Coronary artery (tissue), 2 donors: ENCODE measurements at places on chromosomes 12 and 14.

- DNase-seq = no peak
Measured at GRCh38 chr12:42485823-42486222, 103.7 kb downstream of the PRICKLE1 start.

DNA sequence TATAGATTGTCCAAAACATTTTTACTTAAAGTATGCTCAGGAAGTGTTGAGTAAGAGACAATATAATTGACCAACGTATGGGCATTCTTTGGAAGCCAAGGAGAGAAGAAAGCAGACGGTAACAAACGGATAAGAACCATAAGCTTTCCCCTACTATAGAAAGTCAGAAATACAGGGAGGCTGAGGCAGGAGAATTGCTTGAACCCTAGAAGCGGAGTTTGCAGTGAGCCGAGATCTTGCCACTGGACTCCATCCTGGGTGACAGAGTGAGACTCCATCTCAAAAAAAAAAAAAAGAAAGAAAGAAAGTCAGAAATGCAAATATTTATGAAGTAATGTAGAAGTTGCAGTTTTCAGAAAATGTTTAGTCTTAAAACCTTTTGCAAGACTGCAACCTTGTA is 51.2 kb upstream of the PCED1B start:
- no peak for DNase-seq

DNA sequence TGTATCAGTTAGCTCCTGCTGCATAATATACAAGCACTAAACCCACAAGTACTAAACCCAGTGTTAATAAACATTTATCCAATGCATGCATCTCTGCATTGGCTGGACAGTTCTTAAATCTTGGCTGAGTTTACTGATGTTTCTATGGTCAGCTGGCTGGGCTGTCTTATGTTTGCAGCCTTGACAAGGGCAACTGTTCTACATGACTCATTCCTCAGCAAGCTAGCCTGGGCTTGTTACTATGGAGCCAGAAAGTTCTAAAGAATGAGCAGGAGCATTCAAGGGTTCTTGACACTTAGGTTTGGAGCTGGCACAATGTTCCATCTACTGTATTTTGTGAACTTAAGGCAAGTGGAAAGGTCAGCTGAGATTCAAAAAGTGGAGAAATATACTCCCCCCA is 199.1 kb downstream of the GLT1D1 start:
- DNase-seq = no peak

DNA sequence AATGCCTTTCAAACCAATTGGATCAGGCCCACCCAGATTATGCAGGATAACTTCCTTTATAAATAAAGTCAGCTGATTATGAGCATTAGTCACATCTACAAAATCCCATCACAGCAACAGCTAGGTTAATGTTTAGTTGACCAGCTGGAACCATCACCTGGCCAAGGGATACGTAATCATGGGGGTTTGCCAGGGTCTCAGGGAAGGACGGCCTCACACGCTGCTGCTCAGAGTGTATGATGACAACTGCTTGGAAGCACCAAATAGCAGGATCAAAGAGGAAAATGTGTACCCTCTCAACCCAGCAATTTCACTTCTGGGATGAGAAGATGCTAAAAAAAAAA is 162.6 kb downstream of the SLC15A4 start:
- no peak for DNase-seq

GRCh38 chr12:107903341-107904061 is 129.0 kb downstream of the ASCL4 start:
- DNase-seq = no peak

DNA sequence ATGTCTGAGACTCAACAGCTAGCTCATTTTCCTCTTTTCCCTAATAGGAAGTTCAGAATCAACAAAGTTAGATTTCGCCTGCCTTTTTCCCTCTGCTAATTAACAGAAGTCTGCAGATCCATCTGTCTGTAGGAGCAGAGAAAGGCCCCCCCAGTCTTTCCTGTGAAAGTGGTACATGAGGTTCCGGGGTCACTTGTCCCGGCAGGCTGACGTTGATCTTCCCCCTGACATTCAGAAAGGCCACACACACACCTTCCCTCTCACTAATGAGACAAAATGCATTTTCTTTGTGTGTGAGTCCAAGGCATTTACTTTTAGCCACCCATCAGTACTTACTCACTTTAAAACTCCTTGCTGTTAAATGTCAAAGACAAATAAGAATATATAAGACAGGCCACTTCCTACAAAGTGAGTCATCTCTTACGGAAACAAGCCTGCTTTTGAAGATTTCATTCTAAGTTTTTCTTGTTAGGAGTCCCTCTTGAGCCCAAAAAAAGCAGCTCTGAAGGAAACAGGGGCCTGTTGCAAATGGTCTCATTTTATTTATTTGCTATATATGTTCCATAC is 138.7 kb downstream of the TTC7B start:
- no peak for DNase-seq
